Transverse colon (tissue), 4 donors: ENCODE measurements at places on chromosomes 3 and 15. TPM values are rescaled to one million over a fixed set of nuclear protein-coding genes. Genes with fewer than 3 reads are reported as not detected.

Gene SH2D7
- total RNA-seq: 9.3 TPM

Gene ADAMTS9
- total RNA-seq: 16.1 TPM

Gene TM6SF1
- 1.7 TPM for total RNA-seq

Gene STRIT1
- total RNA-seq: not detected

Gene DNASE1L3
- total RNA-seq: 6.8 TPM

Gene ZIC4
- total RNA-seq: not detected

Gene CCR1
- not detected for total RNA-seq

DNA sequence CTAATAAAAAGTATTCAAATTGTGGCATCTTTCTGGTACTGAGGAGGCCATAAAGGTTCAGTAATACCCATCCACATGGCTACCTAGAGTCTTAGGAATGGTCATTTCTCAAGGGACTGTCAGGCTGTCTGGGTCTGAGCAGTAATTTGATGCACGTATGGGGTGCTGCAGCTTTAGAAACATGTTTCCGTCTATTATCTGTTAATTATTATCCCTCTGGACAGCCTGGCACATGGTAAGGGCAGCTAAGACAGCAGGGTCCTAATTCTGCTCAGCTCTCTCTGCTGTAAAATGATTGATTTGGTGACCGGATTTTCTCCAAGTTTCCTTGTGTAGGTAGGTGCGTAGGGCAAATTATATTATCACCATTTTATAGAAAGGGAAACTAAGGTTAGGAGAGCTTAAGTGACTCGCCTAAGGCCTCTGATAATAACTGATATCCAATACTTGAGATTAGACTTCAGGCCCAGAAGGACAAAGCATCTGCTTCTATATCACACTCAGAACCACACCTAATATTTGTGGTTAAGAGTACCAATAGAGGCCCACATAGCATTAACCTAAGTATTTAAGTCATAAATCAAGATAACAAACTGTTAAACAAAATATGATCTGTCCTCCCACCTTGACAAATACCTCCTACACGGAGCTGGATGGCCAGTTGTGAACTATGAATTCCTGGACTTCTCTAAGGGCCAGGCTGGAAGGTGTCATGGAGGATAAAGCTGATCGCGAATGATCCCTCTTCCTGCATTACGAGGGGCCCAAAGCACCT is 2.9 kb upstream of the RAP2B start:
- DNase-seq: no peak

GRCh38 chr15:78976691-78977090 is 31.8 kb upstream of the CTSH start:
- no peak for DNase-seq

DNA sequence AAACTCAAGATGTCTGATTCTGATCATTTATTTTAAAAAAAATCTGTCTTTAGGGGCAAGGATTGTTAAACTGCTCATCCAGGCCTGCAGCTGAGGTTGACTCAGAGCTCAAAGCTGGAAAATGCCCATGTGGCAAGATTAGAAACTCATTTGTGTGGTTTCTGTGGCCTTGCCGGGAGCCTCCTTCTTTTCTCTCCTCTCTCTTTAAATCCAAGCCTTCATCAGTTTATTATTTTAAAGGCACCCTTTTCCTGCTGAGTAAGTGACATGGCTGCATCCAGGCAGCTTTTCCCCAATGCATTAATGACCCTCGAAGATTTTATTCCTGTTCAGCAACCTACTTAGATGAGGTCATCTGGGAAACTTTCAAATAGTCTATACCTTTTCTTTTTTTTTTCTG is 221.3 kb upstream of the CDIN1 start:
- no peak for DNase-seq

- DNase-seq: no peak
Observed at GRCh38 chr15:35312344-35312743, 227.2 kb upstream of the NANOGP8 start.

GRCh38 chr15:65087873-65088642 is 11.5 kb downstream of the KBTBD13 start:
- peak; percentile 73 for DNase-seq

DNA sequence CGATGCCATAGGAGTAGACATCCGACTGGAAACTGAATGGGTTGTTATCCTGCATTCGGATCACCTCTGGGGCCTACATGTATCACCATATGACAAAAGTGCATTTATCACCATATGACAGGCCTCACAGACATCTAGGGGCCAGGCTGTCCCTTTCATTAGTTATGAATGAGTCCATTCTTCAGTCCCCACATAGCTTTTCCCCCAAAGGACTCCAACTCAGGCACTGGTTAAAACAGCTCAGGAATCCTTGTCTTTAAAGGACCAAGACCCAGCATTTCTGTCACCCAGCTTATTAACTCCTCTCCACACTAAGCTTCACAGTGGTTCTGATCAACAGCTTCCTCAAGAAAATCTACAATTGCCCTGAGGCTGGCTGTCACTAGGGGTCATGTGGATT is 28.3 kb downstream of the MKRN2 start:
- DNase-seq: no peak

- no peak for DNase-seq
Observed at GRCh38 chr3:46930166-46930944, 46.2 kb downstream of the CCDC12 start.

DNA sequence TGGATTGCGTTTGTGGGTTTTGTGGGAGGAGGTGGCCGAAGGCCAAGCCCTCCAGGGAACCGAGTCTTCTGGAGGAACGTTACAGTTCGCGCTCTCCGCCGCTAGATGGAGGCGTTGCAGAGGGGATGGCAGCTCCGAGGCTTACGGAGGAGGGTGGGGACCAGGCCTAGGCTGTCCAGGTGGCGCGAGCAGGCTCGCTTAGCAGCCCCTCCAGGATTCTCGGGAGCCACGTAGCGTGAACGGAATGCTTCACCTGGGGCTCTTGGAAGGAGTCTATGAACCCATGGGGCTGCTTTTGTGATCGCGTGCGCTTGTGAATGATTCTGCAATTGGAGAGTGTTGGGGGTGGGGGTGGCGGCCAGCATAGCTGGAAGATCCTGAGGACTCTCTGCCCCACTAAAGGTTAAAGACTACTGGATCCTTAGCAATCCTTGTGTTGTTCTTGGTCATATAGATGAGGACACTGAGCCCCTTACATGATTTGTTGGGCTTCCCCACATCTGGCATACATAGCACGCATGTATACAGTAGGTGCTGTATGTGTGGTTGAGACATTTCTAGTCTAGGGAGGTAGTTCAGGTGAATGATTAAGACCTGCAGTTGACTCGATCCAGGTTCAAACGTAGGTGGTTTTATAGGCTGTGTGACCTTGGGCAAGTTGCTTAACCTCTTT is 25.7 kb downstream of the FAM3D start:
- peak; percentile 81 for DNase-seq

- DNase-seq: peak; percentile 10
Observed at GRCh38 chr15:83605111-83605945, 48.6 kb upstream of the ADAMTSL3 start.

- DNase-seq: no peak
Observed at GRCh38 chr3:172057059-172057458, 17.7 kb downstream of the FNDC3B start.
